ENCODE measurements at places on chromosomes 1 and 21. TPM values are rescaled to one million over a fixed set of nuclear protein-coding genes. Genes with fewer than 3 reads are reported as not detected.

PTPRC gene
- 1.2 TPM for total RNA-seq

GRCh38 chr1:157147906-157148700 is 9.9 kb upstream of the ETV3 start:
- peaks cover 5% of the 10 kb centered on the region for H3K4me1 ChIP-seq
- H3K4me3 ChIP-seq, result no peak overlapping the region
- no peak for DNase-seq
- no peak overlapping the region for H3K27ac ChIP-seq

DLGAP3 gene
- 0.27 TPM for total RNA-seq

DNA sequence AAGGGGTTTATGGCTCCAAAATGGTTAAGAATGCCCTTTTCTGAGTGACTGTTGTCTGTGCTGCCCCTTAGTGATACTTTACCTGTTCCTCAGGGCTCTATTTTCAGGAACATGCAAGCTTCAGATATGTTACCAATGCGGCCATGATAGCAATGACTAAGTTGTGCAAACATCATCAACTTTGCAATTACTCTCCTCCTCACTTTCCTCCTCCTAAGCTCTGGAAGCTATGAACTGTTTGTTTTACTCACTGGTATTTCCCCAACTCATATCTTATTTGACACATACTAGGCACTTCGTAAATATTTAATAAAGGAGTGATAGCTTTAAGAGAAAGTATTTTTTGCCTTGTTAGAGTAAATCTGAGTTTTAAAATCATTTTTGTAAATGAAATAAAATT is 53.8 kb downstream of the RWDD3 start:
- DNase-seq, result no peak
- no peak overlapping the region for H3K4me3 ChIP-seq
- H3K27me3 ChIP-seq, result no peaks in the 10 kb centered on the region
- H3K4me1 ChIP-seq, result no peaks in the 10 kb centered on the region
- H3K36me3 ChIP-seq, result no peaks in the 10 kb centered on the region
